Left lung (tissue), 14 donors: ENCODE measurements at places on chromosomes 1 and 21. TPM values are rescaled to one million over a fixed set of nuclear protein-coding genes. Genes with fewer than 3 reads are reported as not detected.

The RAB3GAP2 gene
- 35.4 TPM for total RNA-seq

The DCDC2B gene
- 2.3 TPM for total RNA-seq

The RXFP4 gene
- total RNA-seq = not detected

The OR2T33 gene
- total RNA-seq = not detected

The GPATCH2 gene
- 11.0 TPM for total RNA-seq

The CD34 gene
- 40.8 TPM for total RNA-seq

The GPR37L1 gene
- total RNA-seq = 0.09 TPM

The CLCNKA gene
- total RNA-seq = 0.12 TPM

The DCST1 gene
- total RNA-seq = not detected

DNA sequence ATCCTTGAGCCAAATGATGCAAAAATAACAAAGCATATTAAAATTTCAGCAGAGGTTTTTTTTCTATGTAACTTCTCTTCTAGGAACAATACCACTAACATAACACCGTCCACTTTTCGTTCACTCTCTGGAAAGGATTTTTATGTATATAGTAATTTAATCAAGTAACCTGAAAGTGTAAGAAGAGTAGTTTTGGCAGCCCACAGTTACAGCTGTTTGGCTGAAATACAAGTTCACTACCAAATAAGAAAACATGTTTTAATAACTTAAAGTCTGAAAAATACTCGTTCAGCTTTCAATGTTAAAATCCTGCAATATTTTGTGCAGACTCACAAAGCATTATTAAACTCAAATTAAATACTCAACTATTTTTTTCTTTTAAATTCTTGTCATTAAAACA lies 896.8 kb upstream of the ADGRL4 start:
- no peak for DNase-seq
- no peak overlapping the region for H3K4me3 ChIP-seq

DNA sequence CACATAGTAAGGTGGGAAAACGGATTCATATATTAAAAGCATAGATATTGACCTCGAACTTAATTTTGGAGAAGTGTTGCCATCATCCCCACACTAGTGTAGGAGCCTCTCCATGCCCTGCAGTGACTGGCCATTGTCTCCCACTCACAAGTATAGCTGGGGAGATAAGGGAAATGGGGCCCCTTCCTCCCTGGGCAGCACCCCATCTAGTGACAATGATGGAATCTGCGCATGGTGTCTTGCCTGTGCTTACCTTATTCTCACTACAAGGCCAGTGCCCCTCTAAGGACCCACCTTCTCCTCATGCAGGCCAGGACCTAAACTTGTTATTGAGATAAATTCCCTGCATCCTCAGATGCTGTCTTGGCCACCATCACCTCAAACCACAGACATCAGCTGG lies 374.9 kb downstream of the NTNG1 start:
- H3K27me3 ChIP-seq = no peaks in the 10 kb centered on the region
- no peaks in the 10 kb centered on the region for H3K4me1 ChIP-seq
- no peak overlapping the region for H3K27ac ChIP-seq
- DNase-seq = no peak
- no peaks in the 10 kb centered on the region for H3K36me3 ChIP-seq
- H3K4me3 ChIP-seq = no peak overlapping the region

DNA sequence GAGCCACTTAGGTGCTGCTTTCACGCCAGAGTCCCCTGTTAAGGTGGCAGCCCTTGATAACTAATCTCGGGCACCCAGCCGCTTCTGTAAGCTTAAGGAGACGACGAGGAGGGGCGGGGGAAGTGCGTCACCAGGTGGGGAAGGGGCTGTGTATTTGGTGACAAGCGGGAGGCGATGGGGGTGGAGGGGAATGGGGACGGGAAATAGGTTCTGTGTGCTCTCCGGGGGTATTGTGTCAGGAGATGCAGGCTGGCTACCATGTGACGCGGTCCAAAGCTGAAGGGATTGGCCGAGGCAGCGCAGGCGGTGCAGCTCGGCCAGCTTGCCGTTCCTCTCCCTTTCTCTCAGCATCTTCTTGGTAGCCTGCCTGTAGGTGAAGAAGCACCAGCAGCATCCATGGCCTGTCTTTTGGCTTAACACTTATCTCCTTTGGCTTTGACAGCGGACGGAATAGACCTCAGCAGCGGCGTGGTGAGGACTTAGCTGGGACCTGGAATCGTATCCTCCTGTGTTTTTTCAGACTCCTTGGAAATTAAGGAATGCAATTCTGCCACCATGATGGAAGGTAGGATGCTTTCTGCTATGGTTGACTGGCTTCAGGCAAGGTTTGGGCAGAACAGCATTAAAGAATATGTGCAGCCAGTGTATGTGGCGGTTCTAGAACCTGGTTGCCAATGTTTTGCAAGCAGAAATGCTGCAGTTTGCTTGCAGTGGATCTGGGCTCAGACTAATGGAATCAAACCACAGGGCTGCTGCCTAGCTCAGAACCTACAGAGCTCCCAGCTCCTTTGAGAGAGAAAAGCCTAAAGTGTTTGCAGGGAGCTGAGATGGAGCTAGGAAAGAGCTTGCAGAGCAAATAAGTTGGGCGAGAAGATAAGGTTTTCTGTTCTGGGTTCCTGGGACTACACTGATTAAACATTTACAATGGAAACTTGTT lies at the start of gene SGIP1:
TSS of gene SGIP1 (plus strand) at position 350 of the 937 bp plus-strand sequence. CDS start at position 556, 206 bp downstream.
- peaks cover 9% of the 10 kb centered on the region for H3K27me3 ChIP-seq
- H3K27ac ChIP-seq = peak within 1 kb of the TSS; percentile 71
- DNase-seq = no peak
- peak within 1 kb of the TSS; percentile 30 for H3K4me3 ChIP-seq
- H3K4me1 ChIP-seq = peaks cover 17% of the 10 kb centered on the region

DNA sequence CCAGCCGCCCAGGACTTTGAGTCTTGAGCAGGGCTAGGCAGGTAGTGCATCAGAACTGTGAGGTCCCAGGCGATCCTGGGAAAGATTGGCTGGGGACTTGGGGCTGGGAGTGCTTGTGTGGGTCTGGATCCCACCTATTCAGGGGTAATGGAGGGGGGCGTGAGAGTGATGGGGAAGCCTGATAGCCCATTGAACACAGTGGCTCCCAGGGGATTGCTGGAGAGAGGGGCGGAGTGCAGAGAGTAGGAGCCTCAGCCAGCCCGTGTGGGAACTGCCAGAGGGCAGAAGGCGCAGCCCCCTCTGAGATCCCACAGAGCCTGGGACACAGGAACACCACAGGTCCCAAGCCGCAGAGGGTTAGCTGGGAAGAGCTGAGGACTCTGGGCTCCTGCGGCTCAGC lies 19.3 kb upstream of the PDZK1IP1 start:
- H3K4me1 ChIP-seq = no peaks in the 10 kb centered on the region
- no peaks in the 10 kb centered on the region for H3K36me3 ChIP-seq
- no peak overlapping the region for H3K27ac ChIP-seq
- peaks cover 9% of the 10 kb centered on the region for H3K27me3 ChIP-seq
- DNase-seq = no peak
- no peak overlapping the region for H3K4me3 ChIP-seq

- no peaks in the 10 kb centered on the region for H3K27me3 ChIP-seq
- H3K4me1 ChIP-seq = no peaks in the 10 kb centered on the region
- no peak overlapping the region for H3K4me3 ChIP-seq
Observed at GRCh38 chr1:215987092-215987875, 420.2 kb downstream of the KCTD3 start.

DNA sequence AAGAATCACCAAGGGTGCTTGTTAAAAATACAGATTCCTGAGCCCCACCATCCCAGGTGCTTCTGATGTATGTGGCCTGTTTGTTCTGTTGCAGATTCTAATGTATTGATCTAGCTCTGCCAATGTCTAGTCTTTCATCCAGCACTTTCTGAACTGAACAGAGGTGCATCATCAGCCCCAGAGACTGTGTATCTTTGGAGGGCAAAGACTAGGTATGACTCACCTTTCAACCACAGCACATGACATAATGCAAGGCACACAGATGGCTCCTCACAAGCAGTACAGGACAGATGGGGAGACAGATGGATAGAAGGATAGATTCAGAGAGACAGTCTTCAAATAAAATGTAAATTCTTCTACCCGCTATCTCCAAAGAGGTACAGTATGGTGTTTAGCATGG lies 32.3 kb downstream of the CD58 start:
- H3K27me3 ChIP-seq = no peaks in the 10 kb centered on the region
- no peak for DNase-seq
- H3K36me3 ChIP-seq = no peaks in the 10 kb centered on the region
- H3K4me3 ChIP-seq = no peak overlapping the region
- H3K4me1 ChIP-seq = peaks cover 2% of the 10 kb centered on the region

DNA sequence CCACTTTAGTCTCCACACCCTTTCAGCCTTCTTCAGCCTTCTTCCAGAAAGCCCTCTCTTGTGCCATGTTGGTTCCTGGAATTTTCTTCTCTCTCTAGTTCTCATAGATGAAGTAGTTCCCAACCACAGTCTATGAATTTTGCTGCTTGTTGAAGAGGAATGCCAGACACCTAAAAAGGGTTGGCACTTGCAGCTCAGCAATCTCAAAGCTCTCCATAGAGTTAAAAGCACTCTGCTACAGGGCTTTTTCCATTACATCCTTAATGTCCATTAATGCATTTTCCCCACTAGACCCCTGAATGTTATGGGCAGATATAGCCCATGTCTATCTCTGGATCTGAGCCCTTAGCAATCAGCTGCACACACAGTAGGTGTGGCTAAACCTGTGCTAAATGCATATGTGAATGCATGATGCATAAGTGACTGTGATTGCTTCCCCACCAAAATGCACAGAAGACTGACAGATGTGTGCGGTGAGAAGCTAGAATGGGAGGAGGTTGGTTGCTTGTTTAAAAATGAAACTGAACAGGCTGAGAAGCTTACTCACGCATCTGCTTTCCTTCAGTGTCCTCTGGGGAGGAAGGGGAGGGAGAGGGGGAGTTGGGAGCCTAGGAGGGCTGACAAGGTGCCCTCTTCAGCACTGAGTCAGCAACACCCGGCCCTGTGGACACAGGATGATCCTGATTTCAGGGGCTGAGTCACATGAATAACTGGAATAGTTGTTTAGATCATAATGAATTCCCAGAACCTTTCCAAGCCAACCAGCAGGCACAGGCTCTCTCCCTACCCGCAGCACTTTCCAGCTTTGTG lies 146.1 kb upstream of the FGGY start:
- no peaks in the 10 kb centered on the region for H3K36me3 ChIP-seq
- DNase-seq = no peak
- H3K4me1 ChIP-seq = peaks cover 31% of the 10 kb centered on the region

DNA sequence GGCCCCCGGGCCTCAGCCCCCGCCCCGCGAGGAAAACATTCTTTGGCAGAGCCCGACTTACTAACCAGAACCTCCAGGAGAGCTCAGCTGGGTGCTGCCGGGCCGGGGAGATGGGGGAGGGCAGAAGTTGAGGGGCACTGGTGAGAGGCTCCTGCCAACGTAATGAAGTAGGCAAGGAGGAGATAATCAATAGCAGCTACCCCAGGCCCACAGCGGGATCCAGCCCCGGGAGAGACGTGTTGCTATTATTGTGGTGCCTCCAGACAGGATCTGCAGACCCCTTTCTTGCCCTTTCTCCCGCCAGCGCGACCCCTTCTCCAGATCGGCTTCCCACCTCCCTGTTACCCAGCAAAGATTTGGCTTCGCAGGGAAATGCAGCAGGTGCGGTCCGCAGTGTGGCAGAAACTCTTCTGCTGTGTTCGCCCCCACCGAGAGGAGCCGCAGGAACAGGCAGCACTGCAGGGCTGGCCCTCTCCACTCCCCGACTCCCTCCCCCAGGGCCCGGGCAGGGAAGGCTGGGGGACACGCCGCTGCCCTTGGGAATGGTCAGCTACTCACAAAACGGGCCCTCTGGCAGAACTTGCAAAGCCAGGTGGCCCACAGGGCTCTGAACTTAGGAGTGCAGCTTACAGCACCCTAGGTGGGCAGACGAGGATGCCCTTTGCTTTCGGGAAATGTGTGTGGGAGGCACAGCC lies 1.5 kb upstream of the KCNA2 start:
- H3K27ac ChIP-seq = no peak overlapping the region
- H3K4me1 ChIP-seq = peaks cover 12% of the 10 kb centered on the region
- H3K36me3 ChIP-seq = no peaks in the 10 kb centered on the region
- no peak for DNase-seq

GRCh38 chr1:152479792-152480595 lies 30.6 kb upstream of the LCE5A start:
- no peak overlapping the region for H3K27ac ChIP-seq
- DNase-seq = no peak
- no peak overlapping the region for H3K4me3 ChIP-seq
- H3K27me3 ChIP-seq = no peaks in the 10 kb centered on the region
- no peaks in the 10 kb centered on the region for H3K36me3 ChIP-seq

GRCh38 chr1:204157962-204158361 lies 6.1 kb upstream of the ETNK2 start:
- H3K4me3 ChIP-seq = no peak overlapping the region
- H3K36me3 ChIP-seq = no peaks in the 10 kb centered on the region
- no peak for DNase-seq

GRCh38 chr1:167258858-167259257 lies 38.2 kb downstream of the POU2F1 start:
- no peak overlapping the region for H3K4me3 ChIP-seq
- DNase-seq = no peak
- H3K27me3 ChIP-seq = no peaks in the 10 kb centered on the region

- H3K27ac ChIP-seq = no peak overlapping the region
- no peak for DNase-seq
- peaks cover 33% of the 10 kb centered on the region for H3K4me1 ChIP-seq
Observed at GRCh38 chr21:26118938-26119540, 51.5 kb downstream of the APP start.

DNA sequence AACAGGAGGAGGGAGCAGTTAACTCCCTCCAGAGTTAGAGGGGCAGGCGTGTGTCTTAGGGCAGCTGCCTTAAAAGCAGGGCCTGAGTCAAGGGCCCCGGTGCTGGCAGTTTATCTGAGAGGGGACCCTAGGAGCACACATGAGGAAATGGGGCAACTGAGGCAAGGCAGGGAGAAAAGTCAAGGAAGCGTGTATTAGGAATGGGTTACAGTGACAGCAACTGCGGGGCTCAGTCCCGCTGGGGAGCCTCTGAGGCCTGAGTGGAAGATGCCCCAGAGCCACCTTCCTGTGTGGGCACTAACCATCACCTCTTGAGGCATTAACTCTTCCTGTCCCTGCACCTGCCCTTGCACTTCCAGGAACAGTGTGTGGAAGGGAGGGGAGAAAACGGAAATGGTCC lies 276.3 kb downstream of the MATN1 start:
- peaks cover 22% of the 10 kb centered on the region for H3K27me3 ChIP-seq
- DNase-seq = no peak
- no peaks in the 10 kb centered on the region for H3K4me1 ChIP-seq
- H3K27ac ChIP-seq = no peak overlapping the region

- peaks cover 38% of the 10 kb centered on the region for H3K27me3 ChIP-seq
- DNase-seq = no peak
- H3K4me3 ChIP-seq = no peak overlapping the region
Observed at GRCh38 chr1:228156941-228157728, 7.4 kb downstream of the GJC2 start.

- no peak for DNase-seq
- no peaks in the 10 kb centered on the region for H3K27me3 ChIP-seq
- H3K4me1 ChIP-seq = no peaks in the 10 kb centered on the region
- no peak overlapping the region for H3K27ac ChIP-seq
- no peak overlapping the region for H3K4me3 ChIP-seq
- no peaks in the 10 kb centered on the region for H3K36me3 ChIP-seq
Observed at GRCh38 chr1:77990629-77991204, 11.8 kb upstream of the FUBP1 start.

DNA sequence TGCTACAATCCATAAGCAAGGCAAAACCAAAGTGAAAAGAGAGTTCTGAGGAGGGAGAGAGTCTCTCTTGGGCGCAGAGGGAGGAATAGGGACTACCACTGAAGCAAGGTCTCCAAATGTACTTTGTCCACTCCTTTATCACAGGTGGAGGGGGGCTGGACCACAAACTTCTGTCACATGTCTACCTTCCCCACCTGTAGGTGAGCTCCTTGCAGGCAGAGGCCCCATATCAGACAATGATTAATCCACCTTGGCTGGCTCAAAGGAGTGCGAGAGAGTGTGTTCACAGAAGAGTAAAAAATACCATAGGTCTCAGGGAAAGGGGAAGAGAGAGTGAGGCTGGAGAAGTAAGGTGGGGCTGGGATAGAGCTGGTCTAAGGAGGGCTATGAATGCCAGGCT lies 4.5 kb downstream of the BEND5 start:
- no peak overlapping the region for H3K27ac ChIP-seq
- H3K36me3 ChIP-seq = no peaks in the 10 kb centered on the region
- H3K4me3 ChIP-seq = no peak overlapping the region
- DNase-seq = no peak
